ENCODE measurements at places on chromosomes 5 and 9.

DNA sequence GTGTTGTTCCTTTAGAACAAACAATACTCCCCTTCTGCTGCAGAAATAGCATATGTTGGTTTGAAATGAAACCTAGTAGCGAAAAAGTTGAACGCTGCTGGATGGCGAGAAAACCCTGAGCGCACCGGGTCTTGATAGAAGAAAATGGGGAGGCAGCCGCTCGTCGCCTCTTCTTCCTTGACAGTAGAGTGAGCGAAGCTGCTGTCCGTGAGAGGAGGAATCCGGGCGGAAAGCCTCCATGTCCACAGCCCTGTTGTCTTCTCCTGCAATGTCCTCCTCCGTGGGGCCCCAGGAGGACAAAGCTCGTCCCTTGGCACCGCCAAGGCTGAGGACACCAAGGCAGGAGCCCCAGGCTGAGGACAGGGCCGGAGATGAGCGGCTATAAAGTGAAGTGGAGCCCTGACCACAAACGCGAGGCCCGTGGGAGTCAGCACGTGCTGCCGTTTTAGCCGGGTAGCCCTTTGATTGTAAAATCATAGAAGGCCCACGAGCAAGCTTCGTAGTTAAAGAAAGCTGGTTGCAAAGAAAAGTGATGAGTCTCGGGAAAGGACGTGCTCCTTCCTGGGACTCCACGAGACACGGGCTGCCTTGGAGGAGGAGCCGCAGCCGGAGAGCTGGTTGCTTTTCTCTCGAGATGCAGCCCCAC is 35.6 kb downstream of the MRPL36 start:
- DNase-seq, result peak; percentile 3

DNA sequence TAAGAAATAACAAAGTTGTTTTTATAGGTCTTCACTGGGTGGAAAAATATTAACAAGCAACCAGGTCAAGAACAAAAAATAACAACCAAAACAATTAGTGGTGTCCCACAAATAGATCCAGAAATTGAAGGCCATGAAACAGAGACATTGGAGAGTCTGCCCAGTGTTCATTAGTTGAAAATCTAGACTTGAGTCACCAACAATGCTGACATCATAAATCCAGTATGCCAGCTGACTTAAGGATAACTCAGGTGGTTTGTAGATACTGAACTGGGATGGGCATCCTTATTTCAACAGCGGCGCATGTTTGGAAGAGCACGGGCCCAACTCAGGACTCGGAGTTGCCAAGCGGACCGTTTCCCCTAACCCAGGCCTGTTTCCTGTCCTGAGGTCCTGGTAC is 80.7 kb upstream of the TNFAIP8 start:
- no peak for DNase-seq

DNA sequence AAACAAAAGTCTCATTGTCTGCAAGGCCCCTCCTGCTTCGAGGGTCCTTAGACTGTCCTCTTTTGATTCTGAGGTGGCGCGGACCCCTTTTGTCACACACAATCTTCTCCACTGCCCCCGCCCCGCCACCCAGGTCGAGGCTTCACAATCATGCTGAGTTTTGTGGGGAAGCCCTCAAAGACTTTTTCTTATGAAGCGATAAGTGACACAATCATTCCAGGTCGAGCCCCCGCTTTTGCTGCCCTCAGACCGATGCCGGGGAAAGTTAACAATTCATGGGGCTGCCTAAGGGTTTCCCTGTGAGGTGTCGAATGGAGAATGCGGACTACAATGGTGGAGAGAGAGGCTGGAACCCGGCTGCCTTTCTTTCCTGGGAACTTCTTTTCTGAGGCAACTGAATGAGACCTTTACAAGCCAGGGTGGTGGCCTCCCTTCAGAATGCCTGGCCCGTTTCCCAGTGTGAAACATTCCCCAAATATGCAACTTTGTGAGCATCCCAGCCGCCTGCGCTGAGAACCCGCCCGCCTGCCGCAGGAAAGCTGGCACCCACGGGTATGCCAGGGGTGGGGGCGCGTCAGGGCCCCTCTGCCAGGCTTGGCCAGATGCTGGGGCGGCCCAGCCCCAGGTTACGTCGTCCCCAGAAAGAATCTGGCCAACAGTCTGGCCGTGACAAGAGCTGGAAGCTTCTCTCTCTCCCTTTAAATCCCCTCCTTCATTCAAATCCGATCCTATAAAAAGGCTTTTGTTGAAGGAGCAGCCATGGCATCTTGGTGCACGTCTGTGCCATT is 71.9 kb downstream of the MAP1B start:
- no peak for DNase-seq

DNA sequence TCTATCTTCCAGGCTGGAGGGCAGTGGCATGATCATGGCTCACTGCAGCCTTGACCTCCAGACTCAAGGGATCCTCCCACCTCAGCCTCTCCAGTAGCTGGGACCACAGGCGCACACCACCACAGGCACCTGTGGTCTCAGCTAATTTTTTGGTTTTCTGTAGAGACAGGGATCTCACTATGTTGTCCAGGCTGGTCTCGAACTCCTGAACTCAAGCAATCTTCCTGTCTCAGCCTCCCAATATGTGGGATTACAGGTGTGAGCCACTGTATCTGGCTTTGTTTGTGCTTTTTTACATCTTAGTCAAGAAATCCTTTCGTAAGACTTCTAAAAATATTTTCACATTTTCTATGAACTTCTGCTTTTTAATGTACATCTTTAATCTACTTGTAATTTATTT is 116.9 kb downstream of the DENND1A start:
- DNase-seq, result no peak

DNA sequence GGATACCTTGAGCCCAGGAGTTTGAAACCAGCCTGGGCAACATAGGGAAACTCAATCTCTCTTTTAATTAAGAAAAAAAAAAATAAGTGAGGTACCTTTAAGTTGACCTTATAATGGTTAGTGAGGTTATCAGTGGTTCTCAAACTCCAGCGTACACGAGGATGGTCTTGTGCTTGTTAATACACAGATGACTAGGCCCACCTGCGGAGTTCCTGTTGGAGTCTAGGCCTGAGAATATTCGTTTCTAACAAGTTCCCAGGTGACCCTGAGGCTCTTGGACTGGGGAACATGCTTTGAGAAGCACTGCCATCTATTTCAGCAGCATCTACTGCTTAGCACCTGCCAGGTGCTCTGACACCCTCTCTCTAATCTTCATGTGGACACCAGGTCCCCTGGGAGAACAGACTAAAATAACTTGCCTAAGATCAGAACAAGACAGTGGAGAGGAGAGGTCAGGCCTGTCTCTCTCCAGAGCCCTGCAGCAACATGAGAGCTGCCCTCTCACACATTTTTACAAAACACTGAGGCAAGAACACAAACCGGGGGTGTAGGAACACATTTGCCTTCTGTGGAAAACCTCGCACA is 24.6 kb downstream of the TLE1 start:
- no peak for DNase-seq

- DNase-seq, result no peak
Measured at GRCh38 chr5:14302330-14302729, 159.2 kb downstream of the TRIO start.

GRCh38 chr9:68462105-68462775 is 78.4 kb downstream of the TMEM252 start:
- no peak for DNase-seq

GRCh38 chr5:72067682-72068470 is 39.4 kb upstream of the MAP1B start:
- no peak for DNase-seq

GRCh38 chr5:160057256-160057655 is 48.3 kb downstream of the TTC1 start:
- no peak for DNase-seq

- DNase-seq, result no peak
Measured at GRCh38 chr9:98572054-98572627, 136.6 kb downstream of the GABBR2 start.

DNA sequence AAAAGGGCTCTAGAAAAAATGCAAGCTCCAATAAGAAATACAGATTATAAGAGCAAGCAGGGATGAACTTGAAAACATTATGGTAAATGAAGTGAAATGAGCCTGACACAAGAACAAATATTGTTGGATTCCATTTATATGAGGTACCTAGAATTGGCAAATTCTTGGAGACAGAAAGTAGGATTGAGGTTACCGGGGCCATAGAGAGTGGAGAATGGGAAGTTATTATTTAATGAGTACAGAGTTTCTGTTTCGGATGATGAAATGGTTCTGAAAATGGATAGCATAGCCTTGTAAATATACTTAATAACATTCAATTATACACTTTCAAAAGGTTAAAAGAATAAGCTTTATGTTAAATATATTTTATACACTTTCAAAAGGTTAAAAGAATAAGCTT is 75.6 kb upstream of the SLC12A2 start:
- no peak for DNase-seq

DNA sequence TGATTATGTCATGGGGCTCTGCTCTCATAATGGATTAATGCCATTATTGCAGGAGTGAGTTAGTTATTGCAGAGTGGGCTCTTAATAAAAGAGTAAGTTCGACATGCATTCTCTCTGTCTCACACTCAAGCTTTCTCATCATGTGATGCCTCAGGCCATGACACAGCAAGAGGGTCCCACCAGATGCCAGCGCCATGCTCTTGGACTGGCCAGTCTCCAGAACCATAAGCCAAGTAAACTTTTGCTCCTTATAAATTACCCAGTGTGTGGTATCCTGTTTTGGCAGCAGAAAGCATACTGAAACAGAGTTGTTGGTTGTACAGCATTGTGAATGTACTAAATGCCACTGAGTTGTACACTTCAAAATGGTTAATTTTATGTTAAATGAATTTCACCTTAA is 138.1 kb downstream of the MYO10 start:
- no peak for DNase-seq

DNA sequence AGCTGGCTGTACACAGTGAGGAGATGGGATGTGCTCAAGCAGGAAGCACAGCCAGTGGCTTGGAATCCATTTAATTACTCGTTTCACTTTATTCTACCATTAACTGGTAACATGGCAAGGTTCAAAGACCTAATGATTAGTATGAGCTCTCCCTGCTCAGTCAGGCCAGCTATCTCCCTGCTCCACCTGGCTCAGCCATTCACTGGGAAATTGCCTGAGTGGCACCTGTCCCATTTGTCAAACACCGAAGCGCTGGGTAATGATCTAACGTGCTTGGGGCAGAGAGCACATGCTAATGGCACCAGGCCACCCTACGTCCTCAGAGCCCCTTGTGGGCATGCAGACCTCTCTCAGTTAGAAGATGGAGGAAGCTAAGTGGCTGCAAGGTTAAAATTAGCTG is 162.2 kb downstream of the TTLL11 start:
- DNase-seq, result no peak

GRCh38 chr9:131119600-131119999 is 5.8 kb upstream of the NUP214 start:
- no peak for DNase-seq

DNA sequence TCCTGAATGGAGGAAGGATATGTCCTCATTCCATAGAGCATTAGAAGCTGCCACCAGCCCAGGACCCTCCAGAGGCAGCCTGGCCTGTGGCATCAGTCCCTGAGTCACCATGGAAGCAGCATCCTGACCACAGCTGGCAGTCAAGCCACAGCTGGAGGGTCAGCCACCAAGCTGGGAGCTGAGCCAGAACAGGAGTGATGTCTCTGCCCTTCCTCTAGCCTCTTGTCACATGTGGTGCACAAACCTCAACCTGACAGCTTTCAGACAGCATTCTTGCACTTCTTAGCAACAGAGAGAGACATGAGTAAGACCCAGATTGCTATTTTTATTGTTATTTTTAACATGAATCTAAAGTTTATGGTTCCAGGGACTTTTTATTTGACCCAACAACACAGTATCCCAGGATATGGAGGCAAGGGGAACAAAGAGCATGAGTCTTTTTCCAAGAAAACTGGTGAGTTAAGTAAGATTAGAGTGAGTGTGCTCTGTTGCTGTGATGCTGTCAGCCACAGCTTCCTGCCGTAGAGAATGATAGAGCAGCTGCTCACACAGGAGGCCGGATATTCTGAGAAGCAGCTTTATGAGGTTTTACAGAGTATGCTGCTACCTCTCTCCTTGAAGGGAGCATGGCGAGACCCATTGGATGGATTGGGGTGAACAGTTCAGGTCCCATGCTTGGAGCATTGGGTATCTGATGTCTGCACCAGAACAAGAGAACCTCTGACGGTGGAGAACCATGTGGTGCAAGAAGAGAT is 13.0 kb upstream of the CYFIP2 start:
- peak; percentile 76 for DNase-seq

- DNase-seq, result no peak
Measured at GRCh38 chr9:34405719-34406118, 29.0 kb upstream of the MYORG start.

- DNase-seq, result no peak
Measured at GRCh38 chr5:79259810-79260209, 23.9 kb downstream of the JMY start.

DNA sequence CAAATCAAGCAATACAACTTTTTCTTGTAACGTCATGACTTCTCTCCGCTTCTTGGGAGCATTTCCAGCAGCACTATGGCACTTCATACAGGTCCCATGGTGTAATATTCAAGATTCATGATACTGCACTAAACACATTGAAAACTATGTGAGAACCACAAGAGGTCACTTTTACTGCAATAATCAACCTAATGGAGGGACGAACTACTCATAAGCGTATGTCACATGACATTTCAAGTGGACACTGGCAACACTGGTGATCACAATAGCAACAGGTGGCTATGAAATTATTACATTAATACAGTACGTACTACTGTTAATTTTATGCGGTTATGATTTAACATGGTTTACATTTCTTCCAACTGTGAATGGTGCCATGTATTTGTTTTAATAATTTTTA is 78.6 kb upstream of the TBC1D9B start:
- DNase-seq, result no peak

GRCh38 chr5:57626703-57627102 is 144.1 kb upstream of the ACTBL2 start:
- no peak for DNase-seq

GRCh38 chr9:98635374-98635773 is 73.4 kb downstream of the GABBR2 start:
- DNase-seq, result no peak

DNA sequence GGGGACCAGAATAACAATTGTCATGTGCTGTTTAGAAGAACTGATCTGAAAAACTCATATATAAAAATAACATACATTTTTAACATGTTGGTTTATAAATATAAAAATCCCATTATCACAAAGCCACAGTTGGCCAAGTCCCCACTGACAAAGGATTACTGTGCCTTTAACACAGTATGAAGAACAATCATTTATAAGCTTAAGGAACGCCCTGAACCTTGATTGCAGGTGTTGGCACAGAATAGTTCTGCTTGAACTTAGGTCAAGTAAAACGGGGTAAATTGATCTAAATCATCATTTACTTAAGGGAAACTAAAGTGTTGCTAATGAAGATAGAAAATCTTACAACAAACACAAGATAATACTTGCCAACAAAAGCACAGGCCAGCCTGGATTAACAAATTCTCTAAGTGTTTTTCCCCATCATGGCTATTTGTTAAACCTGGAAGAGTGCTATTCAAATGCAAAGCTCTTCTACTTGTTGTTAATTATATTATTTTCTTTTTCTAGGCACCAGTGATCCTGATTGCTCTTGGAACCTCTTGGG is 46.1 kb downstream of the ASTN2 start:
- no peak for DNase-seq

Data from activated CD4-positive, alpha-beta T cell treated with anti-CD3 and anti-CD28 coated beads for 36 hours (primary cell).